ENCODE measurements at places on chromosomes 12 and 14.

- peaks cover 9% of the 10 kb centered on the region for H3K36me3 ChIP-seq
- no peaks in the 10 kb centered on the region for H3K27me3 ChIP-seq
- no peak for DNase-seq
- peaks cover 49% of the 10 kb centered on the region for H3K4me1 ChIP-seq
- H3K4me3 ChIP-seq, result no peak overlapping the region
- H3K27ac ChIP-seq, result peak overlapping the region; percentile 1
Observed at GRCh38 chr14:100268591-100269207, 29.8 kb downstream of the YY1 start.

GRCh38 chr14:63544591-63545299 lies 1.6 kb upstream of the PPP2R5E start:
- H3K4me3 ChIP-seq, result peak overlapping the region; percentile 97
- no peak for DNase-seq
- no peaks in the 10 kb centered on the region for H3K27me3 ChIP-seq
- peaks cover under 1% of the 10 kb centered on the region for H3K36me3 ChIP-seq
- no peak overlapping the region for H3K27ac ChIP-seq
- H3K4me1 ChIP-seq, result peaks cover 44% of the 10 kb centered on the region

DNA sequence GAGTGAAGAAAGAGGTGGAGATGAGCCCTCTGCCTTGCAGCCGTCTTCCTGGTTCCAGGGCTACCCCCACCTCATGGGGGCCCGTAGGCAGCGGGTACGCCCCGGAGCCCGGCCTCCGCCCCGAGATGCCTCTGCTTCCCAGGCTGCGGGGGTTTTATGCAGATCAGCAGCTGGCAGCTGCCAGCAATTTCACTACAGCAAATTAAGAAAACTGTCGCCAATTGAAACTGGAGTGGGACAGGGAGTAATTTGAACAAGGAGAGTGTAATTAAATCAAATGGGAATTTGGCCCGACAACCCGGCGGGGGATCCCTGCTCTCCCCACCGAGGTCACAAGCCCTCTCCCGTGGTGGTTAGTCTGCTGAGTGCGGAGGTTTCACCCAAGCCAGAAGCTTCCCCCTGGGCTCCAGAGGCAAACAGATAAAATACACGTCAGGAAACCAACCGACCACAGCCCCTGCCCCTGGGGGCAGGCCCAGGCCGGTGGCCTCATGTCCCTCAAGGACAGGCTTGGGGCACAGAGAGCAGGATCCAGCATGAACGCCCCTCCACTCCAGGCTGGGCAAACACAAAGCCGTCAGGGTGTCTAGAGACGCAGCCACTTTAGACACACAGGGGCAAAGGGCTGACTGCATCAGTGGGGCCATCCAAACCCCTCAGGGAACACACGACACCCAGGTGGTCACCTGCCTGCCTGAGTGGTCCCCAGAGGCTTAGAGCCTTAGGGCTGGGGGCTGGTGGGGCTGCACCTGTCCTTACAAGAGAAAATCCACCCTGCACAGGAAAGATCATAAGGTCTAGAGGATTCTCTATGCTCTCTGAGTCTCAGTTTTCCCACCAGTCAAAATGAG lies 53.8 kb downstream of the TESC start:
- peak overlapping the region; percentile 95 for H3K27ac ChIP-seq
- DNase-seq, result no peak
- H3K4me3 ChIP-seq, result no peak overlapping the region
- no peaks in the 10 kb centered on the region for H3K36me3 ChIP-seq

DNA sequence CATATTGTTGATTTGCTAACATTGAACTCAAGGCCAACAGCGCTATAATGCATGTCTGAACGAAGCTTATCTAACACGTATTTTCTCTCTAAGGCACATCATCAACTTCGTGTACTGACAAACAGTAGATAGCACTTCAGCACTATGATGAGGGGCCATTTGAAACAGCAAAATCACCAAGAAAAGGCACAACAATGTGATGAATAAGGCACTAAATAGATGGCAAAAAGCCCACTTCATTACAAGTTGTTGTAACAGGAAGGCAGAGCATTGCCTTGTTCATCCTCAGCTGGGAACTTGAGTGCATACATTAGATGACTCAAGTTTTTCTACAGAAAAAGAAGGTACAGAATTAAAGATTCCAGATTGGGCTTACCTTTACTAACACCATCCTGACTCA lies 75.2 kb downstream of the LIN7A start:
- H3K27me3 ChIP-seq, result no peaks in the 10 kb centered on the region
- H3K4me3 ChIP-seq, result no peak overlapping the region
- peaks cover 36% of the 10 kb centered on the region for H3K4me1 ChIP-seq

DNA sequence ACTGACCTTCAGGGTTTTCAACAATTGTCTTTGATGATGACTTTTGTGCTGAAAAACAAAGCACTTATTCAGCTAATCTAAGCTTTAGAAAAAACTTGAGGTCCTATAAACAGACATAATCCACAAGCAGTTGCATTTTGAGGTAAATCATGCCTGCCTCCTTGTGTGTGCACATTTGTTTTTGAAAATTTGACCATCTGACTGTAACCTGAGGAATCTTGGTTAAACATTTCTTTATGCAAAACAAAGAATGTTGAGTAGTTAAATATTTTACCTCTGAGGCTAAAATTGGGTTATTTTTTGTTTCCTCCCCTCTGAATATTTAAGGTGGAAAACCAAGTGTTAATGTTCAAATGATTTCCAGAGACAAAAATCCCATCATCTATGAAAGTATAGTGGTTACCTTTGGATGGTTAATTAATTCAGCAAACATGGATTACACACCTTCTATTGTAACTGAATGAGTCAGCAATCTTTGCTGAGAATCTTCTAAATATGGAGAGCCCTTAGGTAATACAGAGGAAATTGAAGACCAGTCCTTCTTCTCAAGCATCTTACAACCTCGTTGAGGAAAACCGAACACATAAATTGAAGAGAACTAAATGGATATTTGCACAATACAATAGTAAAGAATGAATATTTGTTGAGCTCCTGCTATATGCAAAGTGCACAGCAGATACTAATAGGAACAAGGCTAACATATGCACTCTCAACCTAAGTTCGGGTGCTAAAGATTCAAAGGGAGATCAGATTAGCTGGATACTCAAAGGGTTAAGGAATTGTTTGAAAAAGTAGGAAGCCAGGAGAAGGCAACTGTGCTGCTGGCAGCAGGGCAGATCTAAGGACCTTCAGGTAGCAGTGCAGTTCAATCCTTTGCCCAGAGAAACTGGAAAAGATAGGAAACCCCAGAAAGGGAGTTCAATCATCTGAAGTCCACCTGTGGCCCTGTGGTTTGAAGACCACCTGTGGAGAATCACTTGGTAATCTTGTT lies 115.2 kb downstream of the BMP4 start:
- H3K36me3 ChIP-seq, result no peaks in the 10 kb centered on the region
- no peak overlapping the region for H3K4me3 ChIP-seq
- H3K27me3 ChIP-seq, result no peaks in the 10 kb centered on the region
- no peak overlapping the region for H3K27ac ChIP-seq
- no peaks in the 10 kb centered on the region for H3K4me1 ChIP-seq

- no peak overlapping the region for H3K27ac ChIP-seq
- H3K36me3 ChIP-seq, result no peaks in the 10 kb centered on the region
- no peak overlapping the region for H3K4me3 ChIP-seq
Observed at GRCh38 chr12:23204933-23205778, 580.2 kb downstream of the ETNK1 start.

- H3K27ac ChIP-seq, result no peak overlapping the region
- H3K36me3 ChIP-seq, result no peaks in the 10 kb centered on the region
- no peak overlapping the region for H3K4me3 ChIP-seq
- peaks cover 6% of the 10 kb centered on the region for H3K4me1 ChIP-seq
- H3K27me3 ChIP-seq, result no peaks in the 10 kb centered on the region
- no peak for DNase-seq
Observed at GRCh38 chr12:77493302-77494168, 337.2 kb upstream of the NAV3 start.

GRCh38 chr12:120469450-120470149 lies at the start of gene SRSF9:
Gene SRSF9, minus strand, starts transcription at chr12:120469748. Its CDS starts 139 bp downstream, at chr12:120469609.
- DNase-seq, result peak; percentile 96
- peak within 1 kb of the TSS; percentile 83 for H3K4me3 ChIP-seq
- peaks cover 19% of the 10 kb centered on the region for H3K36me3 ChIP-seq
- H3K27ac ChIP-seq, result peak within 1 kb of the TSS; percentile 96

GRCh38 chr14:100467939-100468338 lies 119.3 kb downstream of the BEGAIN start:
- no peak overlapping the region for H3K27ac ChIP-seq
- H3K4me1 ChIP-seq, result no peaks in the 10 kb centered on the region
- H3K27me3 ChIP-seq, result no peaks in the 10 kb centered on the region
- H3K4me3 ChIP-seq, result no peak overlapping the region

GRCh38 chr14:39069923-39070322 lies 33.1 kb downstream of the SEC23A start:
- peaks cover 6% of the 10 kb centered on the region for H3K4me1 ChIP-seq
- H3K27ac ChIP-seq, result no peak overlapping the region
- no peak overlapping the region for H3K4me3 ChIP-seq

GRCh38 chr12:75852143-75852542 lies 179.4 kb downstream of the PHLDA1 start:
- H3K4me3 ChIP-seq, result no peak overlapping the region
- no peaks in the 10 kb centered on the region for H3K27me3 ChIP-seq
- H3K27ac ChIP-seq, result no peak overlapping the region
- H3K4me1 ChIP-seq, result peaks cover 27% of the 10 kb centered on the region

GRCh38 chr12:17016116-17016864 lies 410.3 kb upstream of the LMO3 start:
- H3K27me3 ChIP-seq, result no peaks in the 10 kb centered on the region
- no peaks in the 10 kb centered on the region for H3K4me1 ChIP-seq
- no peaks in the 10 kb centered on the region for H3K36me3 ChIP-seq
- H3K4me3 ChIP-seq, result no peak overlapping the region
- no peak for DNase-seq
- H3K27ac ChIP-seq, result no peak overlapping the region

DNA sequence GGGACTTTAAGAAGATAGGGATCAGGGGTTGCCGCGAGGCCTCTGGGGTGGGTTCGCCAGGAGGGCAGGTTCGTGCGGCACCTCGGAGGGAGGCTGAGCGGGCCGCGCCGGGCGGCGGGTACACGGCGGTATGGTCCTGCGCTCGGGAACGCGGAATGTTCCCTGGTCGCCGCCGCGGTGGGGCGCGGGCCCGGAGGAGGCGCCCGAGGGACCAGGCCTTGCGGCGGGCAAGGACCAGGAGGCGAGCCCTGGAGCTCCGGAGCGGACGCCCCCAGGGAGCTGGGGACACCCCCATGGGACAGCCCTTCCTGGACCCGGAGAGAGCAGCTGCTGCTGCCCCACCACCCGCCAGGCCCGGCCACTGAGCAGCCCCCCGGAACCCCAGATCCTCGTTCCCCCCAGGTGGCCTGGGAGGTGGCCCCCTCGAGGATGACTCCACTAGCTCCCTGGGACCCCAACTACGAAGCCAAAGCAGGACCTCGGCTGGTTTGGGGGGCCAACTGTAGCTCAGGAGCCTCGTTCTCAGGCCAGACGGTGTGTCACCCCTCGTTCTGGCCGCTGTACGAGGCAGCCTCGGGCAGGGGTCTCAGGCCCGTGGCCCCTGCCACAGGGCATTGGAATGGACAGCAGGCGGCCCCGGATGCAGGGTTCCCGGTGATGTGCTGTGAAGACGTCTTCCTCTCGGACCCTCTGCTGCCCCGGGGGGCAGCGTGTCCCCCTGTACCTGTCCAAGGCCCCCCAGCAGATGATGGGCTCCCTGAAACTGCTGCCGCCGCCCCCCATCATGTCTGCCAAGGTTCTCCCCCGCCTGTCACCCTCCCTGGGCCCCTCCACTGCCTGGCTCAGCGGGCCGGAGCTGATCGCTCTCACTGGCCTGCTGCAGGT lies 45.6 kb upstream of the SLC8A3 start:
- H3K27me3 ChIP-seq, result peaks cover 61% of the 10 kb centered on the region
- no peak for DNase-seq
- no peak overlapping the region for H3K27ac ChIP-seq
- H3K36me3 ChIP-seq, result no peaks in the 10 kb centered on the region
- H3K4me3 ChIP-seq, result no peak overlapping the region

- H3K36me3 ChIP-seq, result no peaks in the 10 kb centered on the region
- H3K4me3 ChIP-seq, result peak overlapping the region; percentile 69
- peaks cover 72% of the 10 kb centered on the region for H3K27me3 ChIP-seq
- peaks cover 26% of the 10 kb centered on the region for H3K4me1 ChIP-seq
- H3K27ac ChIP-seq, result no peak overlapping the region
Observed at GRCh38 chr12:44876544-44877410, 662 bp upstream of the NELL2 start.

DNA sequence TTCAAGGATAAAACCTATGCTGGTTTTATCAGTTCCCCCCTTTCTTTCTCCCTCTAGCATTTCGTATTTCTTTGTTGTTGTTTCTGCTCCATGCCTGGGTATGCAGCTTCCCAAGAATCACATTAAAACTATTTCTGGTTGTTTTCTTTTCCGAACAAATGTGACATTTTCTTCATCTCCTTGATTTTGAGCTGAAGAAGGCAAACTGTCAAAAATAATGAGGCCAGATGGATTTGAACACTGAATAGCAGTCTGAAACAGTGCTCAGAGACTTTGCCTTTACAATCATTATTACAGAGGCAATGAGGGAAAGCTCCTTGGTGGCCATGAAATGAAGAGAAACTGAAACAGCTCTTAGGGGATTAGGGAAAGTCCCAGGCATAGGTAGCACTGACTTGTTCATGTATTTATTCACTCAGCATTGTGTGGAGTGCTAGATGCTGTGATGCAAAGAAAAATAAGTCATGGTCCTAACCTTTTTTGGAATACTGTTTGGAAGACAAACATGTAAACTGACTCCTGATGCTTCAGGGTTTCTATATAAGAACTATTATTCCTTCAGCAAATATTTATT lies 319.5 kb downstream of the FUT8 start:
- H3K36me3 ChIP-seq, result peaks cover 29% of the 10 kb centered on the region
- no peaks in the 10 kb centered on the region for H3K4me1 ChIP-seq
- no peak overlapping the region for H3K27ac ChIP-seq
- no peak overlapping the region for H3K4me3 ChIP-seq

GRCh38 chr12:91680864-91681263 lies 464.8 kb downstream of the BTG1 start:
- H3K4me1 ChIP-seq, result no peaks in the 10 kb centered on the region
- no peak overlapping the region for H3K4me3 ChIP-seq
- DNase-seq, result no peak
- H3K27me3 ChIP-seq, result no peaks in the 10 kb centered on the region
- H3K27ac ChIP-seq, result no peak overlapping the region

DNA sequence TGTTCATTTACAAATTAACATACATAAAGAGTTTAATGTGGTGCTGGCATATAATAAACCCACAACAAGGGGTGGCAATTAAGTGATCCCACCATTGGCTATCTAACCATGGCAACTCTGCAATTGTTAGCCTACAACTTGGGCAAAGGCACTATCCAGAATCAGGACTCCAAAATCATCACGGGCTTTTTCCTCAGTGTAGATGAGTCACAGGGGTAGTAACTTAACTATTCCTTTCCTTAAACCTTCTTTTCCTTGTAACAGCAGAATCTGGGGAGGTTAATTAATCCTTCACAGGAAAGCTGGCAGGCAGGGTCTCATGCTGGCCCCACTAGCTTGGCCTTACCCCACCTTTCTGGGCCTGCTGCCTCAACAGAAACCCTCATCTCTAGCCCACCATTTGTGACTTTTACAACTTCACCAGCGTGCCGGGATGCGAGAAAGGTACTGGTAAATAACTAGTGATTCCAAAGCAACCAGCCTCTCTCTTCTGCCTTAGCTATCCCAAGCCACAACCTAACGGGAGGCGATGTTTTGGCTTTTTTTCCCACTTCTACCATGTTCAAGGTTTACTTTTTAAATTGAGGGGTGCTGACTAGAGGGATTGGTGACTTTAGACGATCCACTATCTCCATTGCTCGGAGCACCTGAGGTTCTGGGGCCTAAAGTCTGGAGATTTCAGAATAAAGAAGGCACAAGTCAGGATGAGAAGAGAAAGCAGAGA lies 744 bp downstream of the ATP5MC2 start:
- H3K27me3 ChIP-seq, result no peaks in the 10 kb centered on the region
- peaks cover 42% of the 10 kb centered on the region for H3K36me3 ChIP-seq
- peaks cover 67% of the 10 kb centered on the region for H3K4me1 ChIP-seq

All from left ventricle myocardium inferior (tissue), 1 donor.